Pulmonary artery endothelial cell (primary cell): ENCODE measurements at places on chromosomes 11 and 22.

GRCh38 chr22:36253523-36254490, 874 bp downstream of the APOL1 start:
- DNase-seq: no peak

DNA sequence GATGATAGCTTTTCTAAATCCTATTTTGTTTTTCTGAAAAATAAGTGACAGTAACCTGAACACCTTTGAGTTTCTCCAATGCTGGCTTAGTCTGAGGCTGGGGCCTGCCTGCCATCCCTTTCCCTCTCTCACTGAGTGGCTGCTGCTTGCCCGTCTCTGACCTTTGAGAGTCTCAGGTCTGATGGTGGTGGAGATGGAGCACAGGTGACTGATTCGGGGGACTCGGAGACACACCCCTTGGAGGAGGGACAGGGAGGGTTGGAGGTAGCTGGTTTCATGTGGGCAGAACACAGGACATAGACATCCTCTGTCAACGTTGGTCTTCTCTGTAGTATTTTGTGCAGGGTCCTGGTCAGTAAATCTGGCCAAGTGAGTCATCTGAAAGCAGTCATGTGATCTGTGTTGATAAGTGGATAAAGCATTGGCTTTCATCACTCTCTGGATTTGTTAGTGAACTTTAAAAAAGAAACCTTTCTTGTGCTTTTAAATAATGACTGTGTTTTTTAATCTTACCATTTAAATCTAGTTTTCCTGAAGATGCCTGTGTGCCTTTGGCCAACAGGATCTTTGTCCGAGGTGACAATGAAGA, 47.1 kb upstream of the CLDN5 start:
- no peak for DNase-seq

- DNase-seq: no peak
These were observed 72.7 kb upstream of the AKIP1 start for GRCh38 chr11:8838248-8838647.

- no peak for DNase-seq
These were observed 153.7 kb downstream of the TBC1D22A start for GRCh38 chr22:46915950-46916730.

DNA sequence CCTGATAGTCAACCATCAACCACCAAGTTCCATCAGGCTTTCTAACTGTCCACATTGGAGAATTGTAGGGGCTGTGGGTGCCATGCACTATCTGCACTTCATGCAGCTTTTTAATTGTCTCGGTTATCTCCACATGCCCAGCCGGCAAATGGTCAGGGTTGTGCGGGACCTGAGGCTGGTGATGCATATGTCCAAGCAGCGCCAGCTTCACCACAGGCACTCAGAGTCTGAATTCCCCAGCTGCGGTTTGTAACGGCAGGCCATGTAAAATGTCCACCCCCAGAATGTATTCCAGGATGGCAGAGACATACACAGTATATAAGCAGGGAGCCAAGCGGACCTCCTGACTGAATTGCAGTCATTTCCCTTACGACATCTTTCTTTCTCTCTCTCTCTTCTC, 435.6 kb downstream of the DYNC2H1 start:
- no peak for DNase-seq

DNA sequence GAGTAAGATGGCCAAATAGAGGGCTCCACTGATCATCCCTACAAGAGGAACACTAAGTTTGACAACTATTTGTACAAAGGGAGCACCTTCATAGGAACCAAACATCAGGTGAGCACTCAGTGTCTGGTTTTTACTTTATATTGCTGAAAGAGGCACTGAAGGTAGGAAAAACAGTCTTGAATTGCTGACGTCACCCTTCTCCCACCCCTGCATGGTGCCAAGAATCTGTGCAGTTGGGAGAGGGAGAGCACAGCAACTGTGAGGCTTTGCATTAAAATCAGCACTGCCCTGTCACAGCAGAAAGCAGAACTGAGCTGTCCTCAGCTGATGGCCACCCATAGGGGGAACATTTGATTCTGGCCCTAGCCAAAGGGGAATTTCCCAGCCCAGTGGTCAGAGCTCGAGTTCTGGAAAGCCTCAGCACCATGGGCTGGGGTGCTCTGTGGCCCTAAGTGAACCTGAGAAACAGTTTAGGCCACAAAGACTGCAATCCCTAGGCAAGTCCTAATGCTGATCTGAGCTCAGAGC, 37.9 kb downstream of the PIWIL3 start:
- no peak for DNase-seq
